Stimulated activated CD4-positive, alpha-beta T cell treated with anti-CD3 and anti-CD28 coated beads, Interleukin-4, amount 100 ng/mL, for 48 hours (primary cell): ENCODE measurements at places on chromosomes 2 and 18.

DNA sequence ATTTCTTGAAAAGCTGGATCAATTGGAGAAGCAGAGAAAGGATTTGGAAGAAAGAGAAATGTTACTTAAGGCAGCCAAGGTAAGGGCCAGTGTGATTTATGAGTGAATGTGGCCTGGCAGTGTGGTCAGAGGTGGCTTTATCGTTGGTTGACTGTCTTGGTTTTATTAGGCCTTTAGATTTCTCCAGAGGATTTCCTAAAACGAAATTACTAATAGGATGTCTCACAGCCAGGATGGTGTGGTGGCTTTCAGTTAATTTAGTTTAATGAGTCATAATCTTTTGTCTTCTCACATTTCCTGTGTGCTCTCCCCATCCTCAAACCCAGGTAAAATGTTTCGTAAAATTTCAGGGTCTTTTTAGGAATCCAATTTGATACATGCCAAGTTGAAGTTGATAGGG lies 100.8 kb downstream of the TAF4B start:
- DNase-seq, result no peak

DNA sequence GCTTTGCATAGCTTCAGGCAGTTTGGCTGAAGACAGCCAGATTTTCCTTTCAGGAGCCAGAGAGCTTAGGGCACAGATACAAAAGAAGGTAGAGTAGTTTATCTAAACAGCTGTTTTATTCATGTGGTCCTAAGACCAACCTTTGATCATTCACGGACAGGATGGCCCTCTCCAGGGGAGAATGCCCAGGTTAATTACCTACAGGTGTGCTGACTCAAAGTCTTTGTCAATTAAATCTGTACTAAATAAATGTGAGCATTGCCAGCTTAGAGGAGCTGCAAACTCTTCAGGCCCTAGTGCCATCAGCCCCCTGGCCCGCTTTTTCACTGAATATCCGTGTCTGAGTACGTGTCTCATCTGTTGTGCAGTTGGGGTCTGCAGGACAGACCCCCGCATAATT lies 554.7 kb downstream of the NUP35 start:
- no peak for DNase-seq

DNA sequence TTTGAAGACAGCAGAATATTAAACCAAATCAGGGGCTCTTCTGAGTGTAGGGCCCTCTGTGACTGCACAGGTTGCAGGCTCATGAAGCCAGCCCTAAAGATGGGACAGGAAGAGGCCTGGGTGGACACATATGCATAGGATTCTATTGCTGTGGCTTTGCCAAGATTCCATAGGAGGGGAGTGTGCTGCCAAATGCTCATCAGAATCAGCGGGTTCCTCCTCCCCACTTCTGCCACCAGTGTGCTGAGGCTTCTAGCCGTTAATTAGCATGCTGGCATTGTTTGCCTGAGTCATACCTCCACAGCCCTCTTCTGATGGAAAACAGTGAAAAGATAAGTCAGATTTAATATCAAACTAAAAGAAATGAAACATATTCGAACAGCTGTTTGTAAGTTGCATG lies 103.9 kb upstream of the TMEFF2 start:
- DNase-seq, result no peak

- no peak for DNase-seq
Observed at GRCh38 chr18:49214706-49215105, 245.7 kb downstream of the DYM start.

- DNase-seq, result peak; percentile 52
Observed at GRCh38 chr2:30235008-30235655, 3.8 kb downstream of the LBH start.

GRCh38 chr2:220335591-220335915 lies 708.1 kb downstream of the SLC4A3 start:
- DNase-seq, result no peak
